ENCODE measurements at places on chromosomes 16 and 17.
A peak's percentile ranks its signal among the peaks of the same experiment; 100 is the strongest.

DNA sequence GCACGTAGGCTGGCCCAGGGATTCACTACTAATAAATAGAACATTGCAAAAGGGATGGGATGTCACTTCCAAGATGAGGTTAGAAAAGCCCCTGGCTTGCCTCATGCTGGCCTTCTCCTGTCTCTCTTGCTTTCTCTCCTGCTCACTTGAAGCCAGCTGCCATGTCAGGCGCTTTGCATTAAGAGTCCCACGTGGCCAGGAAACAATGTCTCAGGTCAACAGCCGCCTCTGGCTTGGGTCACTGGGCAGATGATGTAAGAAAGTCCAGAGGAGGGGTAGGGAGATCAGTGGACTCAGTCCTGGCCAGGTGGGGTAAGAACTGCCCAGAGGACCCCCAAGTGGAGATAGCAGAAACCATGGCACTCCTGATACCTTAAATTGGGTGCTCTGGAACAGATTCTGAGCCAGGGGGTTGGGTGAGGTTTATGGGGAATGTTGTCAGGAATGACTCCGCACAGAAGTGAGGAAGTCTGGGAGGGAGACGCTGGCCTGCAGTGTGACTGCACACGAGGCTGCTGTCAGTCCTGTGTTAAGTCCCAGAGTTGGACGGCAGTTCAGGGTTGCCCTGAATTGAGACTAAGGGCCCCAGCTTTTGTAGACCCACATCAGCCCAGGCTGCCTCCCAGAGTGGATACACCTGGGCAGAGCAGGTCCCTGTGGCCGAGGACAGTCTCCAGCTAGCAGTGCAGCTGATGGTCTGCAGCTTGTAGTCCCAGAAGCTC is 17.7 kb downstream of the C16orf82 start:
- no peak for DNase-seq

DNA sequence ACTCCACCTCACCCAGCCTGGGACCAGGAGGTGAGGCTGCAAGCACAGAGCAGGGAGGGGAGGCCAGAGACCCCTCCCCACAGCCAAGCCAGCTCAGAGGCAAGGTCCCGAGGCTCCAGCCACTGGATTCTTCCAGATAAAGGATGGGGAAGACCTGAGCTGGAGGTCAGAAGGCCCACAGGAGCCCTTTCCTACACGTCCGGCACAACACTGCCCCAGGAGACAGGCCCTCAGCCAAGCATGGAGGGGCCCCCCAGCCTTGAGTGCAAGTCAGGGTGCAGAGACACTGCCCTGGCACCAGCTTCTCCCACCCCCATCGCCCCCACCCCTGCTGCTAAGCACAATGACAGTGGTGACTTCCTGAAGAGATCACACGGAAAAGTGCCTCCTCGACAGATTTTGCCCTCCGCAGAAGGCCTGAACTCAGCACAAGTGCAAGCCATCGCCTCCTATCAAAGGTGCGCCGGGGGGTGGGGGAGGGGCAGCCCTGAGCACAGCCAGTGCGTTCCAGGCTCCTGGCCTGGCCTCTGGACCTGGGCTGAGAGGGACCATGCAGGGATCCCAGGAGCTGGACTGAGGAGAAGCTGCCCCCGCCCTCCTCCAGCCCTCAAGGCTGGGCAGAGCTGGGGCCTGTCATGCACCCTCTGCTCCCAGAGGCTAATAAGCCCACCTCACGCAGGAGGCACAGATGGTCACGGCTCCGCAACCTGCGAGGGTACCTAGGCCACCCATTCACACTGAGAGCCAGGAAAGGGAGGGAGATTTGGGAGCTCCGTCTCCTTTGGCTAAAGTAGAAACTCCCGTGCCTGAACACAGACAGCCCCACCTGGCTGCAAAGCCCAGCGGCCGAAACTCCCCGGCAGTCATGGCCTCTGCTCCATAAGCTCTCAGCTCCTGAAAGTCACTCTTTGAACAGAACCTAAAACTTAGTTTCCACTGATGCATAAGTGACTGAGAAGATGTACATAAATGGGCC is 2.7 kb downstream of the MAFG start:
- DNase-seq: no peak

DNA sequence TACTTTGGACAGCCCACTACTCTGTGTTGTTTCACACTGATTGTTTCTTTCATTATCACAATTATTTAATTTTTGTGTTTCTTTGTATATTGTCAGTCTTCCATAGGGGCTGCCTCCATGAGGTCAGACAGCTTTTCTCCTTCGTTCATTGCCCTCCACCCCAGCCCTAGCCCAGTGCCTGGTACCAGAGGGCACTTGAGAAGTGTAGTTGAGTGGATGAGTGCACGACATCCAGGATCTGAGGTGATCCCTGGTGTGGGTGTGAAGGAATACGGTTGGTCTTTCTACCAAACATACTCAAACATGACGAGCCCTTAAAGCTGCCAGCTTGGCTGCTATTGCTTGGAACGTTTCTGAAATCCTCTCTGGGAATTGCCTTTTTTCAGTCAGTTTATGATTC is 37.9 kb downstream of the DHRS7B start:
- no peak for DNase-seq

GRCh38 chr17:78979780-78980623 is at the start of gene LGALS3BP:
Gene LGALS3BP, minus strand, starts transcription at chr17:78979923. Its CDS starts 2,732 bp downstream, at chr17:78977191.
- peak; percentile 85 for DNase-seq

- no peak for DNase-seq
Observed at GRCh38 chr16:3509470-3509928, 8.7 kb downstream of the CLUAP1 start.

DNA sequence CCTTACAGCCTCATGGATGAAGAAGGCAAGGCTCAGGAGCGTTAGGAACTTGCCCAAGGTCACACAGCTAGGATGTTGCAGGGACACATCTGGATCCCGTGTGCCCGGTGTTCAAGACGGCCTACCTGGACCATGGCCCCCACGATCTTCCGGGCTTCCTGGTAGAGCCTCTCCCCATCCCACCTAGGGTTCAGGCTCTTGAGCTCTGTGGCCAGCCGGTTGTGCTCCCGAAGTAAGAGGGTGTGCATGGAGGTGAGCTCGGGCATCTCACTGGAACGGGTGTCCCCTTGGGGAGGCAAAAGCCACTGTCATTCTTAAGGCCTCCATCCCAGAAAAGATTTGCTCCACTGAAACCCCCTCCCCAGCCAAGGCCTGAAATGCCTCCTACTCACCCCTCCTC is 5.3 kb downstream of the MPO start:
- no peak for DNase-seq

DNA sequence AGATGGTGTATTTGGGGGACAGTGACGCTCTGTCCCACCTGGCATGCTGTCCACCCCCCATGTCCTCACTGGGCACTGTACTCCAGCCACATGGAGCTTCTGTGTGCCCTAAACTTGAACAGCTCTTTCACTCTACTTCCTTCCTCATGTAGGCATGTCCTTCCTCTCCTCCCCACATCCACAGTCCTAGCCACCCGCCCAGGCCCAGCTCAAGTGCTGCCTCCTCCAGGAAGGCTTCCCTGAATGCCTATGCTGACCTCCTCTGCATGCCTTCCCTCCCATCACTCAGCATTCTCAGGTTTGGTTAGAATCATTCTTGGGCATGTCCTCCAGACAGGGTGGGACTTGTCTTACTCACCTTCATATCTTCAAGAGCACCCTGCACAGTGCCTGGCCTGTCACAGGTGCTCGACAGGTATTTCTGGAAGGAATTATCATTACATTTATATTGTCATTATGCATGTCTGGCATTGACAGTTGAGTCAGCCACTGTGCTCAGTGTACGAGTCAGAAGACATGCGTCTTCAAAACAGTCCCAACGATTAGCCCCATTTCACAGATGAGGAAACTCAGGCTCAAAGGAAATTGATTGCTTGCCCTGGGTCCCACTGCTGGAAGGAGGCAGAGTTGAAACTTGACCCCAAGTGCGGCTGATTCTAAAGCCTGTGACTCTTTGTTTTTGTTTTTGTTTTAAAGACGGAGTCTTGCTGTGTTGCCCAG is 42.1 kb upstream of the TOB1 start:
- no peak for DNase-seq

DNA sequence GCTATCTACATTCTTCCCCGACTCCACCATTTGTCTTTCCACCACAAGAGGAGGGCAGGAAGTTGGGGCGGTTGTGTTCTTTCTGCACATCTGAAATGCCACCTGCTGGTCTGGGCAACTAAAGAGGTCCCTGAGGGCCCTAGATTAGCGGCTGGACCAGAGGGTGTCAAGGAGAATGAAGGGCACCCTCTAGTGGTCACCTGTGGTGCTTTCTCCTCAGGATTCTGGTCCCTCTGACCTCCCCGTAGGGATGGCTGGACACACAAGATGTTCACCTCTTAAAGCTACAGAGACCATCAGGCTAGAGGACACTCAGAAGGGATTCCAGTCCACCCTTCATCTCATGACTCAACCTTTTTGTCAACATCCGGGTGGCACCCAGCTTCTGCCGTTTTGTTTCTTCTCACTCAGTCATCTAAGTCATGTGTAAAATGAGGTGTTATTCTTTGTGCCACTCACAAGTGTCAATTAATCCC is 2.9 kb upstream of the SCIMP start:
- DNase-seq: no peak

- DNase-seq: peak; percentile 68
Observed at GRCh38 chr17:76909971-76910760, 42.0 kb downstream of the MGAT5B start.

GRCh38 chr17:61395409-61395982 is 4.1 kb upstream of the TBX2 start:
- DNase-seq: no peak
